ENCODE measurements at places on chromosomes 1 and 21.

DNA sequence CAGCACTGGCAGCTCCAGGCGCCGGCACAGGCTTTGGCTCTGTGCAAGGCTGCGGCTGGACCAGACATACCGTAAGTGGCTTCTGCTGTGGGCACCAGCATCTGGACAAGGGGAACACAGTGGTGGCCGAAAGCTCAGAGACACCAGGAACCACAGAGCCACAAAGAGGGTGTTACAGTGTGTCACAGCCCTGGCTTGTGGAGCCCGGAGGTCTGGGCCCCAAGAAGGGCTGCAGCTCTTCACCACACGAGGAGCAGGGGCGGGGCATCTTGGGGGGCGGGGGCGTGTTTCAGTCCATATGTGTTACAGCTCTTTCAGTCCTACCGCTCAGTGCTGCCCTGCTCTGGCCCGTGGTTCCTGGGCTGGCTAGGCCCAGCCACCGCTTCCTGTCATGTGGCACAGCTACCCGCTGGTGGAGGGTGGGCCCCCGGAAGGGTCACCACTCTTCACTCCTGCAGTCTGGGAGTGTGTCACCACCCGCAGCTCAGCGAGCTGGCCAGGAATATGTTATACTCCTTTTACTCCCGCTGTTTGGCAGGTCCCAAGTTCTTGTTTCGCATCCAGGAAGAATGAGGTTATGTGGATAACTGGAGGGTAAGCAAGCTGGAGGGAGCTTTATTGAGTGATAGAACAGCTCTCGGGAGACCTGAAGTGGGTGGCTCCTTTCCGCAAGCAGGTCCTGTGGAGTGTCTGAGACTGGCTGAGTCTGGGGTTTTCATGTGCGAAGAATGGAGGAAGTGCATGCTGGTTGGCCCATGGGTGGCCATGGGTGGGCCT lies 3.3 kb upstream of the LSM10 start:
- H3K27ac ChIP-seq, result no peak overlapping the region
- no peaks in the 10 kb centered on the region for H3K36me3 ChIP-seq
- H3K27me3 ChIP-seq, result no peaks in the 10 kb centered on the region
- no peak overlapping the region for H3K4me3 ChIP-seq

GRCh38 chr1:196890668-196891067 lies 2.8 kb downstream of the CFHR4 start:
- no peak overlapping the region for H3K27ac ChIP-seq
- DNase-seq, result no peak

DNA sequence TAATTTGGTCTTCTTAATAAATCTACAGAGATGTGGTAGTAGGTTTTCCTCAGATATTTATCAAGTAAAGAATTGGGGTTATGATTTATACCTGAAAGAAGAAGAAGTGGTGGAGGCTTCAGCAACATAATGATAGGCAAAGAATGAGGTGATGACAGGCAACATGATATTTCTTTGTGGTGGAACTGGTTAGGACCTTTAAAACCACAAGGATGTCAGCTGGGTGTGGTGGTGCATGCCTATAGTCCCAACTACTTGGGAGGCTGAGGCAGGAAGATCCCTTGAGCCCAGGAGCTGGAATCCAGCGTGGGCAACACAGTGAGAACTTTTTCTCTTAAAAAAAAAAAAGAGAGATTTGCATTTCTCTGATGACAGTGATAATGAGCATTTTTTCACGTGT lies 34.1 kb upstream of the COL11A1 start:
- H3K27me3 ChIP-seq, result no peaks in the 10 kb centered on the region
- H3K4me3 ChIP-seq, result no peak overlapping the region
- H3K36me3 ChIP-seq, result no peaks in the 10 kb centered on the region
- H3K27ac ChIP-seq, result no peak overlapping the region

GRCh38 chr1:40896482-40896881 lies 34.3 kb upstream of the CITED4 start:
- no peaks in the 10 kb centered on the region for H3K27me3 ChIP-seq
- no peak overlapping the region for H3K4me3 ChIP-seq
- no peak for DNase-seq
- H3K36me3 ChIP-seq, result no peaks in the 10 kb centered on the region

GRCh38 chr1:206065547-206066145 lies 12.7 kb downstream of the RHEX start:
- H3K27me3 ChIP-seq, result peaks cover 13% of the 10 kb centered on the region
- no peaks in the 10 kb centered on the region for H3K36me3 ChIP-seq
- no peak overlapping the region for H3K4me3 ChIP-seq
- no peaks in the 10 kb centered on the region for H3K4me1 ChIP-seq
- no peak overlapping the region for H3K27ac ChIP-seq

- no peak overlapping the region for H3K4me3 ChIP-seq
- no peak overlapping the region for H3K27ac ChIP-seq
- no peaks in the 10 kb centered on the region for H3K27me3 ChIP-seq
- H3K4me1 ChIP-seq, result no peaks in the 10 kb centered on the region
- no peak for DNase-seq
These were observed 150.9 kb downstream of the ZC3H11B start for GRCh38 chr1:219461981-219462400.

GRCh38 chr1:112251766-112252506 lies 144.1 kb upstream of the CTTNBP2NL start:
- H3K36me3 ChIP-seq, result no peaks in the 10 kb centered on the region
- H3K27me3 ChIP-seq, result peaks cover 17% of the 10 kb centered on the region
- DNase-seq, result no peak
- no peak overlapping the region for H3K4me3 ChIP-seq

- DNase-seq, result no peak
- no peaks in the 10 kb centered on the region for H3K4me1 ChIP-seq
- no peak overlapping the region for H3K4me3 ChIP-seq
- no peak overlapping the region for H3K27ac ChIP-seq
- H3K36me3 ChIP-seq, result no peaks in the 10 kb centered on the region
These were observed 2.8 kb upstream of the HAPLN2 start for GRCh38 chr1:156616463-156616862.

- peaks cover 28% of the 10 kb centered on the region for H3K36me3 ChIP-seq
- H3K4me3 ChIP-seq, result no peak overlapping the region
- H3K27ac ChIP-seq, result no peak overlapping the region
- no peaks in the 10 kb centered on the region for H3K27me3 ChIP-seq
These were observed 3.7 kb downstream of the AURKAIP1 start for GRCh38 chr1:1371364-1371745.

DNA sequence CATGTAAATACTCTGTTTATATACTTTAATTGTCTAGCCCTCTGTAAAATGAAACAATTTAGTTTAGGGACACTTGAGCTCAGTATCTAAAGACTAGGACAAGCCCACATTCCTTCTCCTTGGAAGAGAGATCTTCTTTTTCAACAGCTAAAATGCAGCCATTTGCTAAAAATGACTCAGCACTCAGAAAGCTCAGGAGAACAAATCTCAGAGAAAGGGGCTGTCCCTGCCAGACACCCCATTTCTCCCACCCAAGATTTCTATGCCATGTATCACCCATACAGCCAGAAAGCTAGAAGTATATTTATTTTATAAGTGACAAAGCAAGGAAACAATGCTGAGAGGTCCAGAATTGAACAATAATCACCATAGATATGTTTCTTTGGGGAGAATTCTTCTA lies 23.2 kb upstream of the PRDX6 start:
- DNase-seq, result no peak
- H3K4me1 ChIP-seq, result no peaks in the 10 kb centered on the region
- H3K36me3 ChIP-seq, result no peaks in the 10 kb centered on the region
- no peak overlapping the region for H3K27ac ChIP-seq
- no peaks in the 10 kb centered on the region for H3K27me3 ChIP-seq

- no peak overlapping the region for H3K27ac ChIP-seq
- peaks cover 94% of the 10 kb centered on the region for H3K36me3 ChIP-seq
- no peak for DNase-seq
- H3K4me1 ChIP-seq, result peaks cover 6% of the 10 kb centered on the region
- H3K27me3 ChIP-seq, result no peaks in the 10 kb centered on the region
These were observed 44.9 kb downstream of the PCSK9 start for GRCh38 chr1:55084257-55084656.

GRCh38 chr1:210792250-210793102 lies 341.5 kb downstream of the KCNH1 start:
- H3K4me1 ChIP-seq, result no peaks in the 10 kb centered on the region
- no peak for DNase-seq
- H3K4me3 ChIP-seq, result no peak overlapping the region
- no peaks in the 10 kb centered on the region for H3K27me3 ChIP-seq

- no peak for DNase-seq
- no peaks in the 10 kb centered on the region for H3K36me3 ChIP-seq
- no peaks in the 10 kb centered on the region for H3K27me3 ChIP-seq
- no peak overlapping the region for H3K27ac ChIP-seq
- no peak overlapping the region for H3K4me3 ChIP-seq
- H3K4me1 ChIP-seq, result no peaks in the 10 kb centered on the region
These were observed 54.4 kb downstream of the CNIH3 start for GRCh38 chr1:224670506-224670905.

GRCh38 chr1:94515296-94515947 lies 26.1 kb downstream of the F3 start:
- peaks cover 29% of the 10 kb centered on the region for H3K36me3 ChIP-seq
- H3K4me3 ChIP-seq, result no peak overlapping the region
- H3K4me1 ChIP-seq, result no peaks in the 10 kb centered on the region
- no peak overlapping the region for H3K27ac ChIP-seq
- H3K27me3 ChIP-seq, result no peaks in the 10 kb centered on the region
- DNase-seq, result no peak

DNA sequence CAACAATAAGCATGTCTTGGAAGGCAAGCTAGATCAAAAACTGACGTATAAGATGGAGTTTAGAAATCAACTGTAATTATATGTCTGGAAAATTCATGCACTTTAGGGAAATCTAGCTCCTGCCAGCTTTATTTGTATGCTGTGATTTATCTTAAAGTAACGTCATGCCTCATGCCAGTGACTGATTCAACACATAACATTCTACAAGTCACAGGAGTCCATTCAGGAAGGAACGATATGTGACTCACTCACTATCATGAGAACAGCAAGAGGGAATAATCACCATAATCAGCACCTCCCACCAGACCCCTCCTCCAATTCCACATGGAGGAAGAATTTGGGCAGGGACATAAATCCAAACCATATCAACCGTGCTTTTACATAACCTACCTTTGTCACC lies 682.4 kb upstream of the ADAMTS5 start:
- no peaks in the 10 kb centered on the region for H3K27me3 ChIP-seq
- H3K4me3 ChIP-seq, result no peak overlapping the region
- no peak for DNase-seq
- no peaks in the 10 kb centered on the region for H3K4me1 ChIP-seq
- no peak overlapping the region for H3K27ac ChIP-seq
- H3K36me3 ChIP-seq, result no peaks in the 10 kb centered on the region

DNA sequence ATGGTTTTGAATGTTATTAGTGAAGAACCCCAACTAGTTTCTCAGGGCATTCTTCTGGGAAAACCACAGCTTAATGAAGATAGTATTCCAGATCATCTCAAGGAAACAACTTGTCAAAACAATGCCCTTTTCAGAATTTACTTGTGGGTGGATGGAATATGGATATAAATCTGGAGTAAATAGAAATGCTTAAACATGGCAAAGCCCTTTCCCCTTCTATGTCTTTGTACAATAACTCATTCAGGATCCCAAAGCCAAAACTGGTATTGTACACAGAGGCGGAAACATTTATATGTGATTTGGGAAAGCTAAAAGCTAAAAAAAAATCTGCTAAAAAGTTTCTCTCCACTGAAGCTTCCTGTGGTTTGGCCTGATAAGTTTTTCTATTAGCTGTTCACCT lies 55.5 kb upstream of the RGS5 start:
- no peak overlapping the region for H3K4me3 ChIP-seq
- H3K27ac ChIP-seq, result no peak overlapping the region
- H3K36me3 ChIP-seq, result no peaks in the 10 kb centered on the region
- DNase-seq, result no peak
- H3K27me3 ChIP-seq, result no peaks in the 10 kb centered on the region
- no peaks in the 10 kb centered on the region for H3K4me1 ChIP-seq

DNA sequence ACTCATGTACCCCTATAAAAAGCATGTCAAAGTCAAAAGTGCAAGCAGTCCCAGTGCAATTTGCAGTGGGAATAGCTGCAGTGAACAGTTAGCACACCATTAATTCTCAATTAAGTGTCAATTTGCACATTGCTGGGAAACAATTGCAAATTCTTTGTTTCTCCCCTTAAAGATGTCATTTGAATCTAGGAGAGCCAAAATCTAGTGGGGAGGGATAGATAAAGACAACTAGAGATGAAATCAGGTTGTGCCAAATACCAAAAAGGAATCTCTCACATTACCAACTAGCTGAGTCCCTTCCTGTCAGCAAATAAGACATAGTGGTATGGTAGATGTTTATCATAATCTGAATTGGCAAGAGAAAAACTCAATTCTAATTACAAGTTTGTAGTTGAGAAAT lies 330.7 kb downstream of the NUF2 start:
- no peak overlapping the region for H3K4me3 ChIP-seq
- H3K27ac ChIP-seq, result no peak overlapping the region
- no peaks in the 10 kb centered on the region for H3K4me1 ChIP-seq
- H3K36me3 ChIP-seq, result no peaks in the 10 kb centered on the region

DNA sequence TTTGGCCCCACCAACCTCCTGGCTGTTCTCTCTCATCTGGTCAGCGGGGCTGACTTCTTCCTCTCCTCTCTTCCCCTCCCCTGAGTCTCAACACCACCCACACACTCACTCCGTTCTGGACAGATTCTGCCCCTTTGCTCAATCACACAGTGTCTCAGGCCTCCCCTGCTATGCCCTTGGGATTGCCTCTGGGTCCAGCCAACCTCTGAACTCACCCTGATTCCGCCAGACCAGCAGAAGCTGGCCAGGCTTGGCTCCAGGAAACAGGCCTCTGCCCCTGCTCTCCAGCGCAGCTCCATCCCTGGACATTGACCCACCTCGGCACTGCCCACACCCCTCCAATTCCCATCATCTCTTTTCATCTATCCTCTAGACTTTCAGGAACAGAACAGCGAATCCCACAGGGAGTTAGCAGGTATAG lies 22.1 kb downstream of the AHDC1 start:
- H3K4me1 ChIP-seq, result no peaks in the 10 kb centered on the region
- no peaks in the 10 kb centered on the region for H3K27me3 ChIP-seq
- DNase-seq, result no peak
- no peak overlapping the region for H3K27ac ChIP-seq

DNA sequence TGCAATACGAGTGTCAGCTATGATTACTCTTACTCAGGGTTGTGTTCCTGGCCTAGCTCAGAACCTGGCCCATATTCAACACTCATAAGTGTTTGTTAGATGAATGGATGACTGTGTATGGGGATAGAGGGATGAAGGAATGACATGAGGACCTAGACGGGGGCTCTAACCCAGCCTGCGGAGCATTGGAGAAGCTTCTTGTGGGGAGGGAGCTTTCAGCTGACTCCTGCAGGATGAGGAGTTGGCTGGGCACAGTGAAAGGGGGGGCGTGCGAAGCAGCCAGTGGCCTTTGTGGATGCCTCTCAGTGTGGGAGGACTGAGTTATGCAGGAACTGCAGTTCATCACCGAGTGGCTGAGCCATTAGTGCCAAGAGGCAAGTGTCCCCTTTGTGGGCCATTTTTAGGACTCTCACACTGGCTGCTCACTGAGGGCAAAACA lies 1.2 kb upstream of the EXTL1 start:
- no peaks in the 10 kb centered on the region for H3K4me1 ChIP-seq
- no peak for DNase-seq
- H3K27me3 ChIP-seq, result peaks cover 6% of the 10 kb centered on the region
- H3K36me3 ChIP-seq, result no peaks in the 10 kb centered on the region
- H3K27ac ChIP-seq, result no peak overlapping the region

GRCh38 chr1:206001476-206001888 lies 1.7 kb downstream of the RAB7B start:
- no peaks in the 10 kb centered on the region for H3K36me3 ChIP-seq
- H3K4me1 ChIP-seq, result no peaks in the 10 kb centered on the region
- H3K4me3 ChIP-seq, result no peak overlapping the region
- DNase-seq, result no peak
- H3K27me3 ChIP-seq, result peaks cover 7% of the 10 kb centered on the region
- H3K27ac ChIP-seq, result no peak overlapping the region

- no peak overlapping the region for H3K27ac ChIP-seq
- no peak for DNase-seq
- H3K27me3 ChIP-seq, result no peaks in the 10 kb centered on the region
- no peak overlapping the region for H3K4me3 ChIP-seq
These were observed 116.3 kb downstream of the ST6GALNAC3 start for GRCh38 chr1:76190749-76191424.

Data from DND-41 (cell line).